ENCODE measurements at places on chromosomes 2 and 18. TPM values are rescaled to one million over a fixed set of nuclear protein-coding genes. Genes with fewer than 3 reads are reported as not detected.

- DNase-seq: no peak
These were observed 233.2 kb downstream of the CNTNAP5 start for GRCh38 chr2:124258140-124258880.

- no peak for DNase-seq
These were observed 72.7 kb downstream of the SPIRE1 start for GRCh38 chr18:12585218-12585617.

DNA sequence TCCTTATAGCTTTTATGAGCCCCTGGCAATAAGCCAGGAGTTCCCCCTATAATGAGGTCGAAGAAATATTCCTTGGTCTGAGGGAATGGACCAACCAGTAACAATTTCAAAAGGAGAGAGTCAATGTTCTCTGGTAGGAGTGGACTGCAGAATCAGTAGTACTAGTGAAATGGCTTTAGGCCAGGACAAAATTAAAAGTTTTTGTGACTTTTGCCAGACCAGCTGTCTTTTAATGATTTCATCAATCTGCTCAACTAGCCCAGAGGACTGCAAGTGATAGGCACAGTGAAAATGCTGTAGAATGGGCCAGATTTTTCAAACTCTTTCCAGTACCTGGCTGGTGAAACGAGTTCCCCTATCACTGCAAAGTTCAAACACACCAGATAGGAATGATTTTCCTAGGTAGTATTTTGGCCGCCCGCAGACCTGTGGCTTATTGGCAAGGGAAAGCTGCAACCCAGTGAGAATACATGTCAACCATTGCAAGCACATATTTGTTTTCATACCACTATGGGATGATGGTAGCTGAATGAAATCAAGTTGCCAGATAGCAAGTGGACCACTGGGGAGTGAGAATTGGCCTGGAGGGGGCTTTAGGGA lies 45.5 kb downstream of the CERS6 start:
- no peak for DNase-seq

DNA sequence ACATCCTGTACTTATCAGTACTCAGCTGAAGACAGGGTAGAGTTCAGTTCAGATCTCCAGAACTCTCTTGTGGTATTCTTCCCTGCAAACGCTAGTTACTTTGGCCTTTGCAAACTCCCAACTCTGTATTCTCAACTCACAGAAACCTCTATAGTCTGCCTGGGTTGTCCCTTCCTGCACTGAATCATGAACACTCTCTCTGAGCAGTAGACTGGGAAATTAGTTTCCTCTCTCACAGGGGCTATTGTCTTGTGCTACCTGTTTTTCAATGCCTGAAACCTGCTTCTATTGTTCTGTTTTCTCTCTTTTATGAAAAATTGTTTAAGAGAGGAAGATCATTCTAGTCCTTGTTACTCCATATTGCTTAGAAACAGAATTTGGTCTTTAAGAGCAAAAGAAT lies 134.7 kb downstream of the VIT start:
- DNase-seq: no peak

GRCh38 chr2:97735161-97735561 lies 21.8 kb downstream of the ZAP70 start:
- no peak for DNase-seq

- no peak for DNase-seq
These were observed 5.5 kb upstream of the ID2 start for GRCh38 chr2:8676191-8676920.

GRCh38 chr2:151347906-151348305 lies 9.5 kb upstream of the TNFAIP6 start:
- no peak for DNase-seq

GRCh38 chr2:145007093-145007959 lies 487.4 kb upstream of the ZEB2 start:
- no peak for DNase-seq

- DNase-seq: no peak
These were observed 96.5 kb downstream of the MYT1L start for GRCh38 chr2:2234398-2235195.

DNA sequence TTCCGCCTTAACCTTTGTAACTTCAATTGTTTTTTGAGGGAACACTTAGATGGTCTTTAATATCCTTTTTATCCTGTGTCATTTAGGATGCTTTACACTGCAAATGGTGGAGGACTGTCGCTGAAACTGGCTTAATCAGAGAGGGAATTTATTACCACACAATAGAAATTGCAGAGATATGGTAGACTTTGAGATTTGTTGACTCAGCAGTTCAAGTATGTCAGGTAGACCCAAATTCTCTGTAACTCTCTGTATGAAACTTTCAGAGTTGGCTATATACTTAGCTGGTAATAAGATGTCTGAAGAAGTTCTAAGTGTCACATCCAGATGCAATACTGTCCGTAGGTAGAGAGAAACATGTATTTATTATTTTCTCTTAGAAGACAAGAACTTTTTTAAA lies 100.1 kb downstream of the ZNF804A start:
- no peak for DNase-seq

DNA sequence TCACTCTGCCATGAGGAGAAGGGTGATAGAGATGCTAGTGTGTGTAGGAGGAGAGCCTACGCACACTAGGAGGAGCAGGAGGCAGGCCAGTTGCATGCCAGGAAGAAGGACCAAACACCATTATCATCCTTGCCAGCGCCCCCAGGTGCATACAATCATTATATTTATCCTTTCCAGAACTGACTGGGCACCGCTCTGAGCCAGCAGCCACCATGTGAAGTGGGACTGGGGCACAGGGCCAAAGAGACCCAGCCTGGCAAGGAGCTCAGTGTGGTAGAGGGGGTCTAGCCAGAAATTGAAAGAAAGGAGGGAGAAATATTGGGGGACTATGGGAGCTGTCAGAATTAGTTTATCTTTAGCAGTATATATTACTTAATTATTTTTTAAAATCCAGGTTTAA lies 8.3 kb upstream of the GPR148 start:
- DNase-seq: no peak

- DNase-seq: no peak
These were observed 1.8 kb downstream of the LRRFIP1 start for GRCh38 chr2:237629188-237629534.

- DNase-seq: no peak
These were observed 183.4 kb upstream of the CDH7 start for GRCh38 chr18:65567372-65567771.

DNA sequence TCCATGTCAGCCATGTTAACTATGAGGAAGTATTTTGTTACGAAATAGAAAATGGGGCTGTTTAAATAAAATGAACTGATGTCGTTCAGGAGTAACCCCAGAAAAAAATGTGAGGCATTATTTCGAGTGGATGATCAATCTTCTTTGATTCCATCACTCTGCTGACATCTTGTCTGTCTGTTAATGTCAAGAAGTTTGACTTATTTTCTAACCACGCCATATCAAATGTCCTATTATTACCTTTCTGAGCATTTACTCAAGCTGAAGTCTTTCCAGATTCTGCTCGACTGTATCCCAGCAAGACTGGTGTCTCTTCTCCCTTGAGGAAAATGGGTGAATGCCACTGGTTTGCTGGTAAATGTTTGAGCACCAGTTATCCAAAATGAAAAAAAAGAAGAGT lies 672.9 kb upstream of the SOX11 start:
- DNase-seq: no peak

DNA sequence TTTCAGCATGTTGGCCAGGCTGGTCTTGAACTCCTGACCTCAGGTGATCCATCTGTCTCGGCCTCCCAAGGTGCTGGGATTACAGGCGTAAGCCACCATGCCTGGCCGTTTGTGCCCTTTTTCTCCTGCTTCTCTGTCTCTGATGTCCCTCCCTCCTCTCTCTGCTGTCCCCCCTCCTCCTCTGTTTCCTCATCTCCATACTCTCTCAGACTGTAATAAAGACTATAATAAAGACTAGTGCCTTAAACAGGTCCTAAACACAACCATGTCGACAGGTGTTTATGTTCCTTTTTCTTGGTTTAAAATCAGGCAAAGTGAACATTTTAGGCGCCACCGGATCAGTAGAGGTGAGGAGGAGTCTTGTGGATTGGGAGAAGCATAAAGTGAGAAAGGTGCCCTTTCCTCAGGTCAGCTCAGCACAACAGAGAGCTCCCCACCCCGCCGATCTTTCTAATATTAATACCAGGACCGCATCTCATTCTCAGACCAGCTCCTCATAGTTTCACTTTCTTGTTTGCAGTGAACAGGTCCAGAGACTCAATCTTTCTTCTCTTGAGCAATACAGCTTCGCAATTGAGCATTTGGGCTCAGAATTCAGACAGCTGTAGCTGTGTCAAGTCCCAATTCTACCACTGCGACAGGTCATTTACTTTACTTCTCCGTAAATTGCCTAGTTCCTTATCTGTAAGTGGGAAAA lies 23.7 kb downstream of the TIMM21 start:
- no peak for DNase-seq

GRCh38 chr2:7052404-7052803 lies 135.2 kb downstream of the RNF144A start:
- DNase-seq: no peak

- DNase-seq: no peak
These were observed 222.9 kb downstream of the KLHL29 start for GRCh38 chr2:23607925-23608324.

DNA sequence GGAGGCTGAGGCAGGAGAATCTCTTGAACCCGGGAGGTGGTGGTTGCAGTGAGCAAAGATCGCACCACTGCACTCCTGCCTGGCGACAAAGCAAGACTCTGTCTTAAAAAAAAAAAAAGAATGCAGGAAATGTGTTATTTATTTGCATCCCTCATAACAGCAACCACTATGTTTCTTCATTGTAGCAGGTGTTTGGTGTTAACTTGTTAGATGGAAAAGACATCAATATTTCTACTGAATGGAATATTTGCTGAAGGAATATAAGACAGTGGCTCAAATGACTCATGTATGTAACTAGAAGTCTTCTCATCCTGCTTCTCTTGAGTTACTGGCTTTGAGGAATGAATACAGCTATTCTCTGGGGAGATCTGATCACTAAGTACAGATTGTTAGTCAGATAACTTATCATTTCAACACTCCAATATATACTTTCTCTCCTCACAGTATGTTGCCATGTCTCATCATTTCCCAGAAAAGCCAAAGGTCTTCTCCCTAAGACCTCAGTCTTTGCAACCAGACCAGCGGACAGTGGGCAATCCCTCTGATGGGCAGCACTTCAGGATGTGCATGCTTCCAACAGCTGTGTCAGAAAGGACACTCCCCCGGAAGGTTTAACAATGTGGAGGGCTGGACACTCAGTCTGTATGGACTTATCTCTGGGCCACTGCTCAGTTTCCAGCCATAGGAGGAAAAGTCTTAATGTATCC lies 104.4 kb upstream of the STK17B start:
- DNase-seq: no peak

- DNase-seq: no peak
These were observed 55.7 kb downstream of the CTDP1 start for GRCh38 chr18:79735071-79735980.

DNA sequence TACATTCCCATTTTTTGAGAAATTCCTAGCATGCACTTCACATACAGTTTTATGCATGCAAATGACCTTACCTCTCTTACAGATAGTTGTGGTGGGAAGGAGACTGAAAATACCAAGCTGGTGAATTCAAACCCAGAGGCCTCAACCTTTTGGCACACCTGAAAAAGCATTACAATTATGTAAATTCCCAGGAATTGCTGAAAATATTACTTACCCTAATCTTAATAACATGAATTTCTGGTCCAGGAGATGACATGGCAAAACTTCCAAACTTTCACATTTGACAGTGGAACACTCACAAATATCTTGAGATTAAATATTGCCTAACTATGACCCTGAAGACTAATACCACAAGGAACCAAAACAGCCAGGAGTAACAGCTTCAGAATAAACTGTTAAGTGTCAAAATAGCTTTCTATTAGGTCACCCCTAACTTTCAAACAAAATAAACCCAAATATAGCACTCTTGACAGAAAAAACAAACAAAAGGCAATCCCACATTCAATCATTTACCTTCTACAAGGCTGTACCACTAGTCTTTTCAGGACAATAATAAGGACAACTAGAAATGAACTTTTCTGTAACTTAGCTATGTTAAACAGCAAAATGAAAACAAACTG lies 10.9 kb upstream of the PEX13 start:
- DNase-seq: no peak

GRCh38 chr2:216596980-216597509 lies 36.2 kb upstream of the IGFBP2 start:
- no peak for DNase-seq

Gene SAG
- 0.27 TPM for total RNA-seq

Gene SP9
- total RNA-seq: not detected

Gene C18orf63
- total RNA-seq: not detected

Gene TLX2
- total RNA-seq: 0.52 TPM

Gene ABHD3
- total RNA-seq: 22.1 TPM

Gene VSNL1
- not detected for total RNA-seq

Gene GKN1
- not detected for total RNA-seq
